CD4-positive, alpha-beta T cell treated with Interleukin-12 subunit alpha and Interleukin-12 subunit beta, for 1 hour (primary cell): ENCODE measurements at places on chromosomes 12 and 14.

- no peak for DNase-seq
Observed at GRCh38 chr12:65593239-65593701, 231.0 kb upstream of the HMGA2 start.

DNA sequence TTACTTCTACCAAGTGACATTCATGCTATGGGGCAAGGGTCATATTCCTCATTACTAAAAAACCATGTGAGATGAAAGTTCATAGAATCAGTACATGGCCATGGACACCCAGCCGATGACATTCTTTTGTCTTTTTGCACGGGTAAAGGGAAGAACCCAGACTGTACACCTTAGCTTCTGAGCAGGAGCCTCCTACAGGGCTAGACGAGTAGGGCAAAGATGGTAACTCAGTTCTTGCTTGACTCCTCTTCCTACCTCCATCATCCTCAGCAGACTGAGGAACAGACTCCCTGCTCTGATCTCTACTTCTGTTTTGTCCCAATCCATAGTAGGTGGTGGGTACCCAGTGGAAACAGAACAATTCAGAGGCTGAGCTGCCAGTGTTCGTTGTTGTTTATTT is 281.3 kb downstream of the NPAS3 start:
- DNase-seq: no peak

GRCh38 chr12:49868952-49869815 is 26.3 kb upstream of the BCDIN3D start:
- DNase-seq: no peak

DNA sequence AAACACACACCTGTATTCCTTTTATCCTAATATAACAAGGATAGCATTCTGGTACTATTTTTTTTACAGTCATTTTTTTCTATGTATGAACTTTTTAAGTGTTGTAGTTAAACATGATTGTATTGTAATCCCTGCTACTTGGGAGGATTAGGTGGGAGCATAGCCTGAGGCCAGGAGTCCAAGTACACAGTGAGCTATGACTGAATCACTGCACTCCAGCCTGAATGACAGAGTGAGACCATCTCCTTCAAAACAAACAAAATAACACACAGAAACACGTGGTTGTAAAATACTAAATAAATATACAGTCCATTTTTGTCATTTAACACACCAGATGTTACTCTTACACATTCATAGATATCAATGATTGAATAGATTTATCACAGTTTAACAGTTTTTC is 56.9 kb downstream of the MAP4K5 start:
- no peak for DNase-seq

DNA sequence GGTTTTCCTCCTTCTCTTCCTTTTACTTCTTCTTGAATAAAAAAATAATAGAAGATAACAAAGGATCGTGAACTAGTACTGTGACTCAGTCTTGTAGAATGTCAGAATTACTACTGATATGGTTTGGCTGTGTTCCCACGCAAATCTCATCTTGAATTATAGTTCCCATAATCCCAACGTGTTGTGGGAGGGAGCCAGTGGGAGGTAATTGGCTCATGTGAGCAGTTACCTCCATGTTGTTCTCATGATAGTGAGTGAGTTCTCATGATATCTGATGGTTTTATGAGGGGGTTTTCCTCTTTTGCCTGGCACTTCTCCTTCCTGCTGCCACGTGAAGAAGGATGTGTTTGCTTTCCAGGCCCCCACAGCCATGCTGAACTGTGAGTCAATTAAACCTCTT is 549.6 kb downstream of the DIO2 start:
- DNase-seq: no peak

DNA sequence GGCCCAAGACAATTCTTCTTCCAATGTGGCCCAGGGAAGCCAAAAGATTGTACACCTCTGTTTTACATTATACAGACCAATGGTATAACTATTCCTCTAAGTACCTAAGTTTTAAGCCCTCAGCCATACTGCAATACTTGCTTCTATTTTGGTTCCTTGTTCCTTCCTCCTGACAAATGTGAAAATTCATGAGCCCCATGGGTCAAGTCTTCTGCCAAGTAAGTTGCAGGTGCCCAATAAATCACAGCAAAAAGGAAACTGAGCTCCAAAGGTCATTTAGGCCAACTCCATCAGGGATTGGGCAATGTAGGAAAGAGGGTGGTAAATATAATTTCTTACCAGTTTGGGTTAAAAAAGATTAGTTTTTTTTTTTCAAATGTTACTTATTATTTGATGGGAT is 57.7 kb upstream of the NPFF start:
- DNase-seq: no peak

GRCh38 chr14:76584271-76584702 is 177.0 kb upstream of the VASH1 start:
- no peak for DNase-seq

DNA sequence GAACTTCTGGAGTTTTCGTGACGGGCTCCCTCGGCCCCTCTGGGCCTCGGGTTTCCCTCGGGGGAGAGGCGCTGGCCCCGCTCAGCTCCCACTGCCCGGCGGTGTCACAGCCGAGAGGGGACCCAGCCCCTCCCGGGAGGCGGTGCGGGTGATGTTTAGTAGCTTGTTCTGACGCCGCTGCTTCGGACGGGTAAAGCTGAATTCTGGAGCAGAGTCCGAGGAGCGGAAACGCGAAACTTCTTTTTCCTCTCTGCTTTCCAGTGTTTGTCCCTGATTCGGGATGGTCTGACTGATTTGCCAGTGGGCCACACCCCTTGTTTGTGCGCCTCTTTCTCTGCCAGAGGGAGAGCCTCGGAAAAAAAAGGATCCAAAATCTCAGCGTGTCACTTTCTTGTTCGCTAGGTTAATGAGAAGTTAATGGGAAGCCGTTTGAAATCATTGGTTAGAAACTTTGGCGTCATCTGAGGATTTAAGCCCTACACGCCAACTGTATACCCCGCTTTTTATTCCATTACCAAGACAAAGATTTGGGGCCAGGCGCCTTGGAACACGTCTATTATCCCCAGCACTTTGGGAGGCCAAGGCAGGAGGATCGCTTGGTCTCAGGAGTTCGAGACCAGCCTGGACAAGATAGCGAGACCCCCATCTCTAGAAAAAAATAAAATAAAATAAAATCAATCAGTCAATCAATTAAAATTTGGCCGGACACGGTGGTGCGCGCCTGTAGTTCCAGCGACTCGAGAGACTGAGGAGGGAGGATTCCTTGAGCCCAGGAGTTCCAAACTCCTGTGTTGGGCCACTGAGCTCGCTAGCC is 756 bp downstream of the TULP3 start:
- DNase-seq: peak; percentile 24

GRCh38 chr12:91367234-91367849 is 184.7 kb upstream of the DCN start:
- DNase-seq: no peak

DNA sequence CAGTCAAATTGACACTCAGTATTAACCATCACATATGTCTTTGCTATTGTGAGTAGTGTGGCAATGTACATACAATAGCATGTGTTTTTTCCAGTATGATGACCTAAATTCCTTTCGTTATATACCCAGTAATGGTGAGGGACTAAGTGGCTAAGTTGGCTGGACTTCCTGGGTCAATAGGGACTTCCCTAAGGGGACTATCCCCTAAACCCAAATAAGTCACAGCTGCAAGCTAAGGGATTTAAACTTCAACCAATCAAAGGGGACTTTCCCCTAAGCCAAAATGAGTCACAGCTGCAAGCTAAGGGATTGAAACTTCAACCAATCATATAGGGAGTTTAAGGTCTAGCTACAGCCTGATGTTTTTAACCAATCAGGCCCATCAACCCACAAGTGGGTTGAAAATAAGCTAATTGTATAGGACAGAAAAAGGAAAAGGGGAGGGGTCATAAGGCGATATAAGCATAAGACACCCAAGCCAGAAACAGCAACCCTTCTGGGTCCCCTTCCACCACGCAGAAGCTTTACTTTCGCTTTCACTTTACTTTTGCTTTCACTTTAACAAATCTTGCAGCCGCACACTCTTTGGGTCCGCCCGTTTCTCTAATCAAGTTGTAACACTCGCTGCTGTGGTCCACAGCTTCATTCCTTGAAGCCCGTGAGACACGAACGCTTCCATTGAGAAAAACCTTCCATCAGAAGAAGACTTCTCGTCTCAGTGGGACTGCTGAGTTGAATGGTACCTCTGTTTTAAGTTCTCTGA is 404.4 kb downstream of the FLRT2 start:
- peak; percentile 89 for DNase-seq

- no peak for DNase-seq
Observed at GRCh38 chr12:57474430-57474829, 5.2 kb downstream of the ARHGAP9 start.

GRCh38 chr14:55059333-55059732 is 7.9 kb downstream of the MAPK1IP1L start:
- DNase-seq: no peak

- DNase-seq: no peak
Observed at GRCh38 chr12:32467959-32468863, 68.9 kb downstream of the FGD4 start.
